ENCODE measurements at places on chromosomes 4 and X.
A peak's percentile ranks its signal among the peaks of the same experiment; 100 is the strongest.

DNA sequence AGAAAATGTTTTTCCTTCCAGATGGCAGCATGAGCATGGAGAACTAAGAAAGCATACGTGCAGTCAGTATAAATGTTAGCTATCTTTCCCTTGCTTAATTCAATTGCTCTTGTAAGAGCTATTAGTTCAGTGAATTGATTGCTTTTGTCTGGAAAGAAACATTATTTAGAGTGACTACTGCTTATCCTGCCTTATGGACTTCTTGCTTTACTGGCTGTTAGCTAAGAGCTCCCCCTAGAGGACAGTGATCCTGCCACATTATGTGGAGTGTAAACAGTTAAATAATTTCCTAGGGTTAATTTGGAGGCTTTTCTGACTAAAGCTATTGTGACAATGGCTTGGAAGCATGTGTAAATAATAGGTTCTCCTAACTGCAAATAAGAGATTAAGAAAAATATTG, 1402.4 kb downstream of the FAM133A start:
- no peak for DNase-seq

GRCh38 chr4:87911252-87911774, 64.2 kb upstream of the SPP1 start:
- no peak for DNase-seq

GRCh38 chr4:82842593-82842992, 44.0 kb upstream of the SCD5 start:
- no peak for DNase-seq

- DNase-seq: no peak
Measured at GRCh38 chrX:12378253-12378652, 240.0 kb downstream of the FRMPD4 start.

DNA sequence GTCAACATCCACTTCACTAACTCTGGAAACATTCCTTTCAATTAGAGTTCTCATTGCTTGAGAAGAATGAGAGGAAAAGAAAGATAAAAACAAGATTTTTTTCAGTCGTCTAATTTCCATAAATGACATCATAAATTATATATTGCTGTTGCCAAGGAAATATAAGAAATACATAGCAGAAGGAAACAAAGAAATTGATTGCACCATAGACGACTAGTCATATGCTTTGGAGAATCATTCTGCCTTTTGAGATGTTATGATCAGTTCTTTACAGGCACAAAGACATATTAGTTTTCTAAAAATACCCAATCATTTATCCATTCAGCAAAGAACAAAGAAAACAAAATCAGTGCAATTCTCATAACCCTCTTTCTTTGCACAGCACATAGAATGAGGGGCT, 672 bp upstream of the C1QTNF7 start:
- no peak for DNase-seq

- no peak for DNase-seq
Measured at GRCh38 chr4:22030307-22030706, 81.7 kb upstream of the KCNIP4 start.

GRCh38 chrX:97490656-97491055, 606.9 kb downstream of the RPA4 start:
- DNase-seq: no peak

DNA sequence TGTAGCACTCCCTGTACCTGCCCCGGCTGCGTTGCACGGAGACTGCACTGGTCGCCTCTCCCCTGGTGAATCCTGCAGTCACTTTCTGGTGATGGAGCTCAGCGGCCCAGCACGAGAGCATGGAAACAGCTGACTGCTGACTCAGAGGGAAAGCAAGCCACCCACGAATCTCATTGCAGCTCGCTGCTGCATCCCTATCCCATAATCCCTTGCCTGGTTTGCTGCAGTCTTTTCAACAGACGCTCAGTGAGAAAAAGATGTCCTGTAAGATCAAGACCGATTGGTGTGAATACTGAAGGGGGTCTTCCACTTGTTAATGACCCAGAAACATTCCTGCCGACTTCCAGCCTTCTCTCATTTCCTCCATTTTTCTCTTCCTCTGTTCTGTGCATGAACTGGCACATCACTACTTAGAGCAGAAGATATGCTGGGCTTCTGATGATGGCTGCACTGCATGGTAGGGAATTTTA, 52.9 kb downstream of the TRIM2 start:
- peak; percentile 20 for DNase-seq

GRCh38 chr4:26412381-26413372, 77.6 kb downstream of the CCKAR start:
- no peak for DNase-seq

GRCh38 chrX:31213941-31214340, 142.1 kb upstream of the FTHL17 start:
- no peak for DNase-seq
